ENCODE measurements at places on chromosomes 13 and 19.
A peak's percentile ranks its signal among the peaks of the same experiment; 100 is the strongest.

DNA sequence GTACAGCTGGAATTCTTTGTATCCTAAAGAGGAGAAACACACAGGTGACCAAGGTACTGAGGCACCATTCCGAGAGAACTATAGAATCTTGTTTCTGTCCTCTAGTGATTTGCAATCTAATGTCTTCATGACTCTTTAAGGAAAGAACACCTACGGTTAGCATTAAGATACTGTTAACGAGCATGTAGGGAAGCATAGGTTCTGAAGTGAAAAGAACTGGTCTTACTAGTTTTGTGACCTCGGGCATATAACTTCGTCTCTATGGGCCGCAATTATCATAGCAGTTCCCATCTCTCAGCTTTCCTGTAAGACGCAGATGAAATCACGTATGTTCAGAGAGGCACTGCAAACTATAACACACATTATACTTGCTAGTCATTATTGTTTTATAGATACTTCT is 193.0 kb upstream of the NBEA start:
- DNase-seq, result no peak

DNA sequence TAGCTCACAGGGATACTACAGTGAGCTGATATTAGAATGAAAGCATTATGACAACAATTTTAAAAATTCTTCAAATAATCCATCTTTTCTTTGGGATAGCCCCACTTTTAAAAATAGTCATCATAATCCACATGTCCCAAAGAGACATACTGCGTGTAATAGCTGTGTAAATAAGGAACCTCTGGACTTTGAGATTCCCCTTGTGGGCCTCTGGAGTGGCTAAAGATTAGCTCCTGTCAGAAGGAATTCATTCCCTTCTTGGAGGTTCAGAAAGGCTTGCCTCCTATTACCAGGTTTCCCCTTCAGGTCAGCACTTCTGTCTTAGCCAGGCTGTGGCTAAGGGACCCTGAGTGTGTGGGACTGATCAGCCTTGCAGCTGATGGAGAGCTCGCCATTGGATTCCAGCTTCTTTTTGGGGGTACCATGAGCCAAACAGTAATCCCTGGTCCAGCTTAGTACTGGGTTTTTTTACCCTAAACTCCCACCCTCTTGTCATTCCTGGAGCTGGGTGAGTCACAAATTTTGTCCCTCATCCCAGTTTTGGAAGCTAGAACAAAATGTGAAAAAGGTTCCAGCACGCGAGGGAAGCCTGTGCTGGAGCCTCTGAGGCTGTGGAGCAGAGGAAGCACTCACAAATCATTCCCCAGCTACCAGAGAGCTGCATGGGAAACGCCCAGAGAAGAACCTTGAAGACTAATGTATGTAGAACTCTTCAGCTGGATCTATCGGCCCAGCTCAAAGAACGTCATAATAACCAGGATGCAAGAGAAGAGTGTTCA is 96.7 kb downstream of the RNASEH2B start:
- DNase-seq, result peak; percentile 75

DNA sequence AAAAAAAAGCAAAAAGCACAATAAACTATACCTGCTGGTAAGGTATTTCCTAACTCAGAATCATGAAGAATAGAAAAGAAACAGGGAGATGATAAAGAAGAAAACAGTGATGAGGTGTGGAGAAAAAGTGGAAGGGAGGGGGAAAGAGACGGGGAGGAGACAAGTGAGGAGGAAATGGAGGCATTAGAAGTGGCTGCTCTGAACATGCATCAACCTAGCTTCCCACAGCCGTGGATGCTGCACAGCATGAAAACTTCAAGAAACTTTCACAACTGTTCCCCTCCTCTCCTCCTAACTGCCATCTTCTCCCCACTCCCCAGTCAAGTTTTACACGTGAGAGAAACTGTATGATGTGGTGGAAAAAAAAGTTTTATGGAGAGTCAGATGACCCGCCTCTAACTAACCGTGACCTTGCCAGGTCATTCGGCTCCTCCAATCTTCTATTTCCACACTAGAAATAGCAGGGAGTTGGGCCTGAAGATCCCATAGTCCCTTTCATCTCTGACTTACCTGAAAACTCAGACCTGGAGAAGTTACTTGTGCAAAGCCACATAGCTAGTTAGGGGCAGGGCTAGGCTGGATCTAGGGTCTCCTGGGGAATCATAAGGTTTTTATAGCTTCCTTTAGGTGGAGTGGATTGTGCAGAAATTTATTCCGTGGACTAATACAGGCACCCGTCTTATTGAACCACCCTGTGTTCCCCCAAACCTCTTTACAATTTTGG is 461.9 kb downstream of the KLF5 start:
- DNase-seq, result no peak

GRCh38 chr19:36688058-36688457 is 646 bp downstream of the ZNF567 start:
- no peak for DNase-seq

GRCh38 chr19:51822325-51822724 is 27.4 kb downstream of the FPR3 start:
- peak; percentile 31 for DNase-seq

DNA sequence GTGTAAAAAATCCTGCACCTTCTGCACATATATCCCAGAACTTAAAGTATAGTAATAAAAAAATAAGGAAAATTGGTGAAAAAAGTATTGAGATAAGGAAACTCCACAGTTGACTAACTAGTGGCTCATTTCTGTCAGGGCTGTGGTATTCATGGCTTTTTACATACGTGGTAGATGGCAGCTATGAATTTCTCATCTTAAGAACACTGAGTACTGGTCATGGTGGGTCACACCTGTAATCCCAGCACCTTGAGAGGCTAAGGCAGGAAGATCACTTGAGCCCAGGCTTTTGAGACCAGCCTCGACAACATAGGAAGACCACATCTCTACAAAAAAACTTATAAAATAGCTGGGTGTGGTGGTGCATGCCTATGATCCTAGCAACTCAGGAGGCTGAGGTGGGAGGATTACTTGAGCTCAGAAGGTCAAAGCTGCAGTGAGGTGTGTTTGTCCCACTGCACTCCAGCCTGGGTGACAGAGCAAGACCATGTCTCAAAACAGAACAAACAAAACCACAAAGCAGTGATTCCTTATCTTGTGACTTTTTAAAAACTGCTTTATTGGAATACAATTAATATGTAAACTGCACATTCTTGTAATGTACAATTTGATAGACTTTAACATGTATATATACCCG is 16.8 kb downstream of the SLAIN1 start:
- DNase-seq, result no peak

DNA sequence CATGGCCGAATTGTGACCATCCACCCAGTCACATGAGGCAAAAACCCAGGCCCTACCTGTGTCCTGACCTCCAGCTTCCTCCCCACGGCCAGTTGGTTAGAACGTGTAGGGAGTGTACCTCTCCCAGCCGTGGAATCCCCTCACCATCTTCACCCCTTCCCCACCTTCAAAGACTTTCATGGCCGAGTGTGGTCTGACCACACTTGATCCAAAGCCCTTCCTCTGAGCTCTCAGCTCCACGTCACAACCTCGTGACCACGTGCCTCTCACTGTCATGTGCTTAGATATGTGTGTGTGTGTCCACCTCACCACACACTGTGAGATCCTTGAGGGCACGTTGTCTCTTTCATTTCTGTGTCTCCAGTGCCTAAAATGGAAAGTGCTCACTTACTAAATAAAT is 48.6 kb upstream of the UBE2L5 start:
- no peak for DNase-seq

GRCh38 chr13:114315074-114315785 is 927 bp downstream of the CHAMP1 start:
- DNase-seq, result no peak

- no peak for DNase-seq
Measured at GRCh38 chr19:30695171-30695875, 323.1 kb downstream of the ZNF536 start.

- peak; percentile 91 for DNase-seq
Measured at GRCh38 chr19:13781547-13781946, 7.3 kb downstream of the C19orf53 start.

GRCh38 chr13:49497272-49497671 is 1.5 kb downstream of the PHF11 start:
- DNase-seq, result no peak

DNA sequence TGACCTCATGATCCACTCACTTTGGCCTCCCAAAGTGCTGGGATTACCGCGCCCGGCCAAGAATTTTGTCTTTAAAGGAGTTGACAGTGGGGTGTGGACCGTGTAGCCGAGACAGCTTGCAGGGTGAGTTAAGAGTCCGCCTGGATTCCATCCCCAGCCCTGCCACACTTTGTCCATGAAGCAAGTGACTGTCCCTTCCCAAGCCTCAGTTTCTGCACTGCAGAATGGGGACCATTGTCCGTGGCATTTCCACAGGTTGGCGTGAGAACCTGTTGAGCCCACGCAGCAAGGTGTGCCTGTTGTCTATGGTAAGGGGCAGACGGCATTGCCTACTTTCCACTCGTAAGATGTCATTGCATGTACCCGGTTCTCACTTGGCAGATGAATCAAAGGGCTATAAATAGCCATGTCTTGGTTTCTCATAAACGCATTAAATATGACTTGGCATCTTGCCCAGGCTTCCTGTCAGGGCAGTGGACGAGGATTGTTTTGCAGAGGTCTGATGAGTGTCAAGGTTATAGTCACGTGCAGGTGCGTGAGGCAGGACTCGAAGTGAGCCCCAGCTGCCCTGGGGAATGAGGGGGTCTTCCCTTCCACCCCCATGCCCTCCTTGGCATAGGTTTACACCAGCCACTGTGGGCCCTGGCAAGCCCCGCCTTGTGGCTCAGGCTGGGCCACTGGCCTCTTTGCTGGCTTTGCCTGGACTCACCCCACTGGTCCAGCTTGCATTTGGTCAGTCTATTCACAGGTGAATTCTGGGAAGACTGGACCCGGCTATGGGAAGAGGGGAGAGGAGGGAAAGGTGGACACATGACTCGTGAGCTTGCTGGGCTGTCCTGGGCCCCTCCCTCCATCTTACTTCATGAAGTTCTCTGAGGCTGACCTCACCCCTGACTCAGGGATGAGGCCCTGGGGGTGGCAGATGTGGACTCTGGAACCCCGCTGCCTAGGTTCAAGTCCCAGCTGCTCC is 14.6 kb downstream of the FAM187B start:
- DNase-seq, result peak; percentile 77

GRCh38 chr13:56988543-56988942 is 152.2 kb upstream of the PRR20A start:
- no peak for DNase-seq

- DNase-seq, result peak; percentile 47
Measured at GRCh38 chr19:53132141-53132991, at the start of gene ZNF415. ZNF415 (minus strand) TSS chr19:53132910; CDS start chr19:53122676, 10,234 bp downstream.

- DNase-seq, result no peak
Measured at GRCh38 chr13:59665732-59666131, 498.0 kb downstream of the DIAPH3 start.

- DNase-seq, result peak; percentile 74
Measured at GRCh38 chr13:43085545-43085944, 62.2 kb downstream of the DNAJC15 start.

DNA sequence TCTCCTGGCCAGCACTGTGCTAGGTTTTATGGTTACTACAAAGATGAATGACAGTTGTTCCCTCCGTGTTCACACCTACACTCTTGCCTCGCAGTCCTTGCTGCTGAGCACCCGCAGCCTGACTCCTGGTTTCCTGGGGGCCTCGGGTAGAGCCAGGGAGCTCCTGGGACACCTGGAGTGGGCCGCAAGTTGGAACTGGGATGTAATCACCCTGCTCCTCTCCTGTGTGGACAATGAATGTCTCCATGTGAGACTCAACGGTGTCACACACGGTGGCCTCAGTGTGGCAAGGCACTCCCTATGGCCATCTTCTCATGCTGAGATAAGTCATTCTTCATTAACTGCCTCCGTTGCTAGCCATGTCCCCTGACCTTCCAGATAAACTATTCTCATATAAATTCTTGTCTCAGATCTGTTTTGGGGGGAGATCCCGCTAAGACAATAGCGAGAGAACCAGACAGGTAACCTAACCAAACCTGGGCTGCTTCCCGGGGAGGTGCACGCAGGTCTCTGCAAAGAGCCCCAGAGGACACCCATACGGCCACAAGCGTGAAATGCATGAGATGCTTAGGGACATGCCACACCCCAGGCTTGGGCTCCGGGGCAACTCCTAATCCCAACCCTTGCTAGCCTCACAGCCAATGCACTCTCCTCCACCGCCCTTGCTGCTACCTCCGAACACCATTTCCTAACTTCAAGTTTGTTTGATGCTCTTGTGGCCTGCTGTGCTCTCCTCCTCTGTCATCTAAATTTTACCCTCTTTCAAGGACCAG is 87.2 kb upstream of the IRS2 start:
- no peak for DNase-seq

DNA sequence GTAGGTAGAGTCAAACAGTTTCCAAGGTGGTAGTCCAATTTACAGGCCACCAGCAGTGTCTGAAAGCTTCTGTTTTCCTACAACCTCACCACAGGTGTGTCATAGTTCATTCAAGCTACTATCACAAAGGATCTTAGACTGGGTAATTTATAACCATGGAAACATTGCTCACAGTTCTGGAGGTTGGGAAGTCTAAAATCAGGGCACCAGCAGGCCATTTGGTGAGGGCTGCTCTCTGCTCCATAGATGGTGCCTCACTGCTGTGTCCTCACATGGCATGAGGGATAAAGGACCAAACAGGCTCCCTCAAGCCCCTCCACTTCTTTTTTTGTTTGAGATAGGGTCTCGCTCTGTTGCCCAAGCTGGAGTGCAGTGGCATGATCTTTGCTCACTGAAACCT is 60.6 kb downstream of the ING1 start:
- no peak for DNase-seq

DNA sequence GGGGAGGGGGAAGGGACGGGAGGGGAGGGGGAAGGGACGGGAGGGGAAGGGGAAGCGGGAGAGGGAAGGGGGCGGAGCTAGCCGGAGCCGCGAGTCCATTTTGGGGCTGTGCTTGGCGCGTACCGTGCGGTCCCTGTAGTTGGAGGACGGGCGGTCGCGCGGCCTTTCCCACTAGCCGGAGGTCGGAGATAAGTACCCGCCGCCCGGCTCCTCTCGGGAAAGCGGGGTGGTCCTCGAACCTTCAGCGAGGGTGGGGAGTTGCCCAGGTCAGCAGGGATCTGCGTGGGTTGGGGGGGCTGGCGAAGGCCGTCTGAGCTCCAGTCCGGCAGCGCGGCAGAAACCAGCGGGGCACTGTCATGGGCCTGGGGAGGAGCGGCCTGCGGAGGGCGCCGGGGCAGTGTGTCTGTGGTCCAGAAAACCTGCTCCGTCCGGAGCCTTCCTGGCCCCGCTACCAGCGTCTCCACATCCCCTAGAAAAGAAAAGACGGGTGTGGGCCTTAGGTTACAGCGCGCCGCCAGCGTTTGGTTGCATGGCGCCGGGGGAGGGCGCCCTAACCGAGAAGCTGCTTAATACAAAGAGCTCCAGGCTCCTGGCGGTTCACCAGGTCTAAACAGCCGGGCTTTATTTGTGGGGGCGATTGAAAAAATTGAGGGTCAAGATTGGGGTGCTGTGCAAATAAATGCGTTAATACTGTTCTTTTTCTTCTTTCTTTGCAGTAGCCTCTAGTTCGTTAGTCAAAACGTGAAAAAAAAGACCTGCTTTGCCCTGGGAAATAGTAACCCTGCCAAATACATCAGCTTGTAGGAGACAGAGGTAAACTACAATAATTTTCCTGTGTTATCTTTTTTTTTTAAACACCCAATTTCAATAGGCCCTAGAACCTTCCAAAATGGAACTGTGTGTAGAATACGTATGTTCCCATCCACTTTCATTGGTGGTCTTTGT is at the start of gene TRIM13:
TSS of gene TRIM13 (plus strand) at position 92 of the 945 bp plus-strand sequence. CDS start 14,899 bp downstream, outside the sequence.
- DNase-seq, result peak; percentile 89

Data from fibroblast of the aortic adventitia (primary cell).